ENCODE measurements at places on chromosomes 16 and 17.

DNA sequence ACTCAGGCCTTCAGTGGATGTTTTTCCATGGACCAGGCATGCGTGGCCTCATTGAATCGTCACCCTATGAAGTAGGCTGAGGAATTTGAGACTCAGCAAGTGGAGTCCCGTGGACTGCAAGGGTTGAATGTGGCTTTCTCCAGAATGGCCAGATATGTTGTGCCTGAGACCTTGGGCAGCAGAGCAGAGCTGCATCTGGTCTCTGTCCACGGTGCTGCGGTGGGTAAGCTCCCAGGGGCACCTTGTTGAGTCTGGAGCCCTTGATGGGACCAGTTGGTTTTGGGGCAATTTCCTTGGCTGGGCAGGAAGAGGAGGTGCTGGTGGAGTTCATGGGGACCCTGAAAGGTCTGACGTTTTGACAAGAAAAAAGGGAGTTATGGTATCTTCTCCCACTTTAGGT is 368.1 kb upstream of the EEF2KMT start:
- DNase-seq: no peak

DNA sequence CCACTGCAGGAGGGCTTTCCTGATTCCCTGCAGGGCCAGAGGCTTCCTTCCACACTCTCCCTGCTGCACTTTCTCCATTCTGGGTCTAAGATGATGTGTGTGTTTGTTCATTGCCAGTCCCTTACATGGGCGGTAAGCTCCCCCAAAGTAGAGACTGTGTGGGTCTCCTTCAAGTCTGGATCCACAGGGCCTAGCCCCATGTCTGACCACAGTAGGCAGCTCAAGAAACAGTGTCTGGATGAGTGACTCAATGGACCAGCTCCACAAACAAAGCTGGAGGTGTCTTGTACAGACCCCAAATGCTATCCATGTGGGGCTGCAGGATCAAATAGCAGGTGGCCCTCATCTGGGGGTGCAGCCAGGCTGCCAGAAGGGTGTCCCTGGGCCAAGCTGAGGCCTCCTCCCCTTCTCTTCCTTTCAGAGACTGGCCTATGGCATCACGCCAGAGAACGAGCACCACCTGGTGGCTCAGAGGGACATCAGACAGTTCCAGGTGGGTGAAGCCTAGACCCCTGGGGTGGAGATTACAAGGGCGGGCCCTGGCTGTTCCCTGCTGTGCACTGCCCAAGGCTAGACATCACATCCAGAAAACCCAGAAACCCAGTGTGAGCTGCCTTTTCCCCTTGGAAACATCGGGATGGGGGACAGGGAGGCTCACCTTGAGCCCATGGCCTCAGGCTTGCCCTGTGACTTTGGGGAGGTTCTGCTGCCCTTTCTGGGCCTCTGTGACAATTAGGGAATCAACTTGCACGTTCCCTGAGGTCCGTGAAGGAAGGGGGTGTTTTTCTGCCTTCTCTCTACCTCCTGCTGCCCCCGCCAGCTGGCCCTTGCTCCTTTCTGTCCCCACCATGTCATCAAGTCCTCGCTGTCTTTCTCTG is 45.9 kb downstream of the SLC6A2 start:
- DNase-seq: peak; percentile 12

DNA sequence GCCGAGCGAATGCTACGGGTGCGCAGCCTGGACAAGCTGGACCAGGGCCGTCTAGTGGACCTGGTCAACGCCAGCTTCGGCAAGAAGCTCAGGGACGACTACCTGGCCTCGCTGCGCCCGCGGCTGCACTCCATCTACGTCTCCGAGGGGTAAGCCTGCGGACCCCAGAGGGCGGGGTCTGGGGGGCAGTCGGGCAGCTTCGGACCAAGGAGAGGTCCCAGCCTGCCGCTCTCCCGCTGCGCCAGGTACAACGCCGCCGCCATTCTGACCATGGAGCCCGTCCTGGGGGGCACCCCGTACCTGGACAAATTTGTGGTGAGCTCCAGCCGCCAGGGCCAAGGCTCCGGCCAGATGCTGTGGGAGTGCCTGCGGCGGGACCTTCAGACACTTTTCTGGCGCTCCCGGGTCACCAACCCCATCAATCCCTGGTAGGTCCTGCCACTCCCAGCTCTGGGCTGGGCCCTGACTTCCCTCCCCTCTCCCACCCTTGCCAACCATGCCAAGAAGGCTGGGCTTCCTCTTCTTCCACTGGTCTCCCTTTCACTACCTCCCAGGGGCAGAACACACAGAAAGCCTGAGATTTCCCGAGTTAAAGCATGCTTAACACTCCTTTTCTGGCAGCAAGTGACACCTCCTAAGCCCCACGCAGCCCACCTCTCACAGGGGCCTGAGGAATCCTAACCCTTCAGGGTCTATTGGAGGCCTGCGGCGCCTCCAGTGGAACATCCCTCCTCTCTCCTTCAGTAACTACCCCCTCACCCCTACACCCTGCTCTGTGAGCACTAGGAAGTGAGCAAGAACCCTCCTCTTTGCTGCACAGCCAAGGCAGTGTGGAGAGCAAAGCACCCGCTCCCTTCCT is 3.2 kb downstream of the NAGS start:
- no peak for DNase-seq

GRCh38 chr16:88868974-88869672 is 2.7 kb upstream of the PABPN1L start:
- no peak for DNase-seq

DNA sequence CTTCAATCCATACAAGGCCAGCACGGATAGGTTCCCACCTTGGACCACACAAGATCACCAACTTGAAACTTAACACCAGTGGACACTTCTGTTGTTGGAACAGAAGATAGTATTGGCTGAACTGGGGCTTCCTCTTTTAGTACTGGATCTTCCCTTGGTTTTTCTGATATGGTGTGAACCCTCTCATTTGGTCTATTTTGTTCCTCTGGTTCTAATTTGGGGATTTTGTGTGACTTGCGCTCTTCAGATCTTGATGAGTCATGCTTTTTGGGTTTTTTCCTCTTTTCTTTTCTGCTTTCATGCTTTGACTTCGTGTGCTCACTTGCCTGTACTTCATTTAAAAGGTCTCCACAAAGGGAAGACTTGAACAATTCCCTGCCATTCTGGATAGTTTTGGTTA is 39.0 kb downstream of the SOST start:
- DNase-seq: no peak

- DNase-seq: no peak
These were observed 58.1 kb downstream of the CYTH1 start for GRCh38 chr17:78723957-78724356.

- no peak for DNase-seq
These were observed 57.2 kb upstream of the CDH5 start for GRCh38 chr16:66309215-66309807.

DNA sequence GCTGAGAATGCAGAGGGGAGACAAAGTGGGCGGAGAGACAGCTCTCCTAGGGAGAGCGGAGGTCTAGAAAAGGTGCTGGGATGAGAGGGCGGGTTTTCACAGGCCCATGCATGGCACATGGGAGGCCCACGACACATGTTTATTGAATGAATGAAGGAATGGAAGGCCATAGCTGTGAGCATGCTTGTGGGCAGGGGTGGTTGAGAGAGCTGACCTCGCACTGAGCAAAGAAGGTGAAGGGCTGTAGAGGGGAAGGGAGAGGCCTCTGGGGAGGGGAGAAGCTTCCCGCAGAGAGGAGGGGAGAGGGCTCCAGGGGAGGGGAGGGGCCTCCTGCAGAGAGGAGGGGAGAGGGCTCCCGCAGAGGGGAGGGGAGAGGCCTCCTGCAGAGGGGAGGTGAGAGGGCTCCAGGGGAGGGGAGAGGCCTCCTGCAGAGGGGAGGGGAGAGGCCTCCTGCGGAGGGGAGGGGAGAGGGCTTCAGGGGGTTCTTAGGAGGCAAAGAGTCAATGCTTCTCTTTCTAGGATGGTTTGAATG is 27.3 kb downstream of the SDK2 start:
- DNase-seq: no peak

DNA sequence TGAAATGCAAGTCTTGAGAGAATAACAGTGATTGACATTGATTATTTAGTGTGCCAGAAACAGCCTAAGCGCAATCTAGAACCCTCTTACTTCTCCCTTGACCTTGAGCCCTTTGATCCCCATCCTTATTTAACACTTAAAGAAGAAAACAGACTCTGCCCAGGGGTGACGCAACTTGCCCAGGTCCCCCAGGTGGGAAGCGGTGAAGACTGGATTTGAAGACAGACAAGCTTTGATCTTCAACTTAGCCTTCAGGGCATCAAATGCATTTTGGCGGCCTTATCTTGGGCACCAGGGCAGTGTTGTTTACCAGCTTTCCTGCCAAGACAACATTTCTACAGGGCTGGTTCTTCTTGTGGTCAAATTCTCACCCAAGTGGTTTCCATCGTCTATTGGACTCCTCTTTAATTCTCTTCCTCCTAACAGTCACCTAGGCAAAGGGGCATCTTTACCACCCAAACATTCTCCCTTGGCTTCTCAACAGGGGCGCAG is 8.9 kb upstream of the CIITA start:
- no peak for DNase-seq

- DNase-seq: no peak
These were observed at the start of gene CHP2 for GRCh38 chr16:23754594-23755483. CHP2 (plus strand) TSS chr16:23755026; CDS start chr16:23755050, 24 bp downstream.

Data from SHP77 treated with DMSO at 0.1 percent for 48 hours (cell line).